ENCODE measurements at places on chromosomes 4 and X. TPM values are rescaled to one million over a fixed set of nuclear protein-coding genes. Genes with fewer than 3 reads are reported as not detected.

Gene ATRX
- total RNA-seq, result 120 TPM

Gene SSX4B
- total RNA-seq, result not detected

Gene SOWAHB
- total RNA-seq, result not detected

- no peak overlapping the region for H3K4me3 ChIP-seq
- H3K36me3 ChIP-seq, result no peaks in the 10 kb centered on the region
- H3K27me3 ChIP-seq, result no peaks in the 10 kb centered on the region
- DNase-seq, result no peak
- no peak overlapping the region for H3K27ac ChIP-seq
Observed at GRCh38 chrX:861921-862320, 231.3 kb downstream of the SHOX start.

GRCh38 chrX:95156566-95156965, 1482.6 kb downstream of the FAM133A start:
- no peak overlapping the region for H3K4me3 ChIP-seq
- H3K36me3 ChIP-seq, result no peaks in the 10 kb centered on the region
- no peak for DNase-seq
- H3K27me3 ChIP-seq, result no peaks in the 10 kb centered on the region
